ENCODE measurements at places on chromosomes 11 and 22. TPM values are rescaled to one million over a fixed set of nuclear protein-coding genes. Genes with fewer than 3 reads are reported as not detected.
A peak's percentile ranks its signal among the peaks of the same experiment; 100 is the strongest.

DNA sequence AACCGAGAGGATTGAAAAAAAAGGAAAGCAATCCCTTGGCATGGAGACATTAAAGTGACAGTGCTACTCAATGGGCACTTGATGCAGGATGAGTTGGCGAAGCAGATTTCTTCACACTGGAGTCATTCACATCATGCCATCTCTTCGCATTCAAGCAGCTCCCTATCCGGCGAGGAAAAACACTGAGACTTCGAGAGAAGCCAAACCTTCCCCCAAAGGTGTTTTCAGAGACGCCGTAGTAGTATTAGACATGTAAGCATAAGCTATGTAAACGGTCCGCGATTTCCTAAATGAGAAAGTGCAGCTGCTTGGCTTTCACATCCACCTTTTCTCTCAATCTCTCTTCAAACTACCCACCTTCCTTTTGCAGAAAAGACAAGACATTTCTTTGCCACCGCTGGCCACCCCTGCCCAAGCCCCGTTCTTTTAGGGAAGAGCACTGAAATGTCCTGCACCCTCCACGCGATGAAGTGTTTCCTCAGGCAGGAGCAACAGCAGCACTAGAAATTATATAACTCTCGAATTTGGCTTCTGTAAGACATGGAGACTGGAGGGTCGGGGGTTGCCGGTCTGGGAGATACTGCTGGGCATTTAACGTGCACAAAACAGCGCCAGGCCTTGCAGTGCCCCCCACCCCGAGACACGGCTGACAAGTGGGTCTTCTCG, at the start of gene DLG2:
Gene DLG2, minus strand, starts transcription at position 13 of the 666 bp plus-strand sequence.
- H3K4me1 ChIP-seq: peaks cover 7% of the 10 kb centered on the region
- H3K27ac ChIP-seq: peak within 1 kb of the TSS; percentile 82
- no peak for DNase-seq
- peaks cover 15% of the 10 kb centered on the region for H3K36me3 ChIP-seq
- H3K4me3 ChIP-seq: peak within 1 kb of the TSS; percentile 91

DNA sequence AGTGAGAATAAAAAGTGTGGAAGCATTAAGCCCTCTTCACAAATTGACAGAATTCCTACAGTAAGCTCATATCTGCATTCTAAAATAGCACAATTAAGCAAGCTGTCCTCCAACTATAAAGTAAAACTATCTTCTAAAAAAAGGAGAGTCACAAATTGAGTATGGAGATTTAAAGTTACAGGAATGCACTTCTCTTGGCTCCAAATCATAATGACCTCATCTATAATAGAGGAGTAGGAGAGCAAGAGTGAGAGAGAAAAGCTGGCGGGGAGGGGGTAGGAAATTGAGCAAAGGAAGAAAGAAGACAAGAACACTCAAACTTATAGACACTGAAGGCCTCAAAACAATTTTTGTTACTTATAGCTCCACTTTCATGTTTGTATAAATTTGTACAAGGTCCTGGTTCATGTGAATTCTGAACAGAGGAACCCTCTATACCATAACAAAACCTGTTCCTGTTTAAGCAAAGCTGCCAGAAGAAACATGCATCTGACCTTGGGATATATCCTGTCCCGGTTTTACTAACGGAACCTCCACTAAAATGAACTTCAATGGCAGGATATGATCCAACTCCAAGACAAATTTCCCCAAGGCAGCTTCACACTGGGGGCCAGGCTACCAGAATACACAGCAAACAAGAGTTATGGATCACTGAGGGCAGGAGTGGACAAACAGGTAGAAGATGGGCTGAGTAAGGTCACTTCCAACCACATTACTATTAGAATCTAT, 37.2 kb downstream of the SLC35F2 start:
- no peak overlapping the region for H3K27ac ChIP-seq
- no peaks in the 10 kb centered on the region for H3K36me3 ChIP-seq
- no peak overlapping the region for H3K4me3 ChIP-seq
- DNase-seq: no peak
- H3K27me3 ChIP-seq: no peaks in the 10 kb centered on the region

- H3K27ac ChIP-seq: no peak overlapping the region
- H3K36me3 ChIP-seq: peaks cover 28% of the 10 kb centered on the region
- DNase-seq: no peak
- no peaks in the 10 kb centered on the region for H3K27me3 ChIP-seq
Measured at GRCh38 chr22:26479792-26480610, 3.6 kb downstream of the HPS4 start.

GRCh38 chr11:61553373-61554171, 27.3 kb downstream of the SYT7 start:
- H3K27me3 ChIP-seq: peaks cover 40% of the 10 kb centered on the region
- no peaks in the 10 kb centered on the region for H3K4me1 ChIP-seq
- no peaks in the 10 kb centered on the region for H3K36me3 ChIP-seq
- H3K4me3 ChIP-seq: no peak overlapping the region

DNA sequence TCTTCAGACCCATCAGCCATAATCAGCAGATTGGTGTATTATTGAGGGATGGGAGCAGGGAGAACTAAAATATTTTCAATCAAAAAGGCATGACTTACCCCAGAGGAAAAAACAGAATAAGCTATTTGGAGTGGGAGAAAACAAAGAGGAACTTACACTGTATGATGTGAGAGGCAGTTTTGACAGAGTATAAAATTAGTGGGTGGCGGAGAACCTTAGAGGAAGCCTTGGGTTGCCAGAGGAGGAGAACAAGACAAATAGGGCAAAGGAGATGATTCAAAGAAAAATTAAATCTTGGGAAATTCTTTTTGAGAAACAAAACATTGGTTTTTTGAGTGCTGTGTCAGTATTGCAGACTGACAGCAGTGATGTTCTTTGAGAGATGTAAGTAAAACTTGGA, 285.0 kb downstream of the C11orf87 start:
- no peak overlapping the region for H3K27ac ChIP-seq
- DNase-seq: no peak
- no peak overlapping the region for H3K4me3 ChIP-seq
- H3K27me3 ChIP-seq: no peaks in the 10 kb centered on the region
- H3K36me3 ChIP-seq: no peaks in the 10 kb centered on the region
- H3K4me1 ChIP-seq: no peaks in the 10 kb centered on the region

DNA sequence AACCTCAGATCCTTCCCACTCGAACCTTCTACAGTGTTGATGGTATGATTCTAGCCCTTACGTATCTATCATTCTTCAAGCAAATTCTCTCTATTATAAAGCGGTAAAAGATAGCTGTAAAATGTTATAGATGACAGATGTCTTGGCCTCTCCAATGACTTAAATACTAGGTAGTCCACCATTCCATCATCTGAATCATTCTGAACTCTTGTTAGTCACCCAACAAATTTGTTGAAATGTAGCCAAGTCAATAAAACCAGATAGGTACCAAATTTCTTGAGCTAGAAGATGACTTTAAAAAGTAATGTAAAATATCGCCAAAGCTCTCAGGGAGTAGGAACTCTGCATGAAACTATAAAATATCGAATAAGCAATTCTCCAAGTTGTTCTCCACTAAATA, 32.6 kb upstream of the PICALM start:
- no peak for DNase-seq
- H3K36me3 ChIP-seq: no peaks in the 10 kb centered on the region
- H3K4me3 ChIP-seq: no peak overlapping the region
- H3K27me3 ChIP-seq: no peaks in the 10 kb centered on the region
- H3K27ac ChIP-seq: no peak overlapping the region

- H3K4me1 ChIP-seq: no peaks in the 10 kb centered on the region
- H3K27ac ChIP-seq: no peak overlapping the region
- DNase-seq: no peak
- H3K4me3 ChIP-seq: no peak overlapping the region
Measured at GRCh38 chr22:26690654-26691376, 33.4 kb downstream of the MIAT start.

- no peak overlapping the region for H3K27ac ChIP-seq
- no peaks in the 10 kb centered on the region for H3K36me3 ChIP-seq
- H3K4me1 ChIP-seq: no peaks in the 10 kb centered on the region
- H3K27me3 ChIP-seq: peaks cover 28% of the 10 kb centered on the region
Measured at GRCh38 chr11:128621601-128622501, 34.5 kb upstream of the ETS1 start.

DNA sequence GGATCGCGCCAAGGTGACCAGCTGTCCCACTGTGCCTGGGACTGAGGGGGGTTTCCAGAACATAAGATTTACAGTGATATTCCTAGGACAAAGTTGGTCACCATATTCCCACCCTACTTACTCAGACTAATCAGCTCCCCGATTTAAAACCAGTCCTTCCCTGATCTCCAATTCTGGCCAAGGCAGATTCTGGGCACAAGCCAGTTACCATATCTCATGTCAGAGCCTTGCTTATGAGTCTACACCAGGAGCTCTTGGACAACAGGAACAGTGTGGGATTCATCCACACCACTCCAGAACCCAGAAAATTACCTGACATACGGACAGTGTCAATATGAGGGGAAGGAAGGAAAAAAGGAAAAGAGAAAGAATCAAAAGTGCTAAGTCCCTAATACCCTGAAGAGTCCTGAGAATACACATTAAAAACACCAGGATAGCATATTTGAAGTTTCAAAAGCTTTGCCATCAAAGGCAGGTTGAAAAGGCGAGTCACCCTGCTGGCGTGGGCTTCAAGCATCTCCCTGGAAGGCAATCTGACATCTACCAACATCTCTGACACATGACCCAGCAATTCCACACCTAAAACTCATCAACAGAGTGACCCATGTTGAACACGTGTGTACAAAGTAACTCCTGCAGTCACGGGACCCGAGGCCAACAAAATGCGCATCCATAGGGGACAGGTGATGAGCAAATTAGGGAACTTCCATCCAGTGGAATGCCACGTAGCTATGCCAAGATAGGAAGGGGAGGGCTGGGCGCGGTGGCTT, 8.0 kb upstream of the IL2RB start:
- no peaks in the 10 kb centered on the region for H3K36me3 ChIP-seq
- H3K4me1 ChIP-seq: no peaks in the 10 kb centered on the region

SAA4 gene
- not detected for total RNA-seq

ME3 gene
- total RNA-seq: 1.2 TPM
